ENCODE measurements at places on chromosomes 1 and 21. TPM values are rescaled to one million over a fixed set of nuclear protein-coding genes. Genes with fewer than 3 reads are reported as not detected.

The KAZN gene
- 12.0 TPM for total RNA-seq

The PALMD gene
- 40.0 TPM for total RNA-seq

The SSR2 gene
- total RNA-seq = 152 TPM

The IVL gene
- total RNA-seq = not detected

The HSF2BP gene
- total RNA-seq = not detected

The SH2D5 gene
- 0.26 TPM for total RNA-seq

DNA sequence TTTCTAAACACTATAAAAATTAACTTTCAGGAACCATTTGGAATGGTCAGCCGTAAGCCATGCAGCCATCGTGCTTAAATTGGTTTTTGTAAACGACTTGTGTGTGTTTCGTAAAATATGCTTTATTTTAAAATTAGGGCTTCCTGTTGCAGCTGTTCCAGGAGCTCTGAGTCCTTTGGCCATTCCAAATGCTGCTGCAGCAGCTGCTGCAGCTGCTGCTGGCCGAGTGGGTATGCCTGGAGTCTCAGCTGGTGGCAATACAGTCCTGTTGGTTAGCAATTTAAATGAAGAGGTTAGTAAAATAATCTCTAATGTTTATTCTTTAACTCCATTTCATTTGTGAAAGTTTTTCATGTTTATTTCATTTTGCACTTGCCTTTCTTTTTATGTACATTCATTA is 83.1 kb downstream of the PTBP2 start:
- DNase-seq = no peak
